CD4-positive, alpha-beta T cell treated with Interferon alpha-2 for 1 hour (primary cell): ENCODE measurements at places on chromosomes 1 and 21.

DNA sequence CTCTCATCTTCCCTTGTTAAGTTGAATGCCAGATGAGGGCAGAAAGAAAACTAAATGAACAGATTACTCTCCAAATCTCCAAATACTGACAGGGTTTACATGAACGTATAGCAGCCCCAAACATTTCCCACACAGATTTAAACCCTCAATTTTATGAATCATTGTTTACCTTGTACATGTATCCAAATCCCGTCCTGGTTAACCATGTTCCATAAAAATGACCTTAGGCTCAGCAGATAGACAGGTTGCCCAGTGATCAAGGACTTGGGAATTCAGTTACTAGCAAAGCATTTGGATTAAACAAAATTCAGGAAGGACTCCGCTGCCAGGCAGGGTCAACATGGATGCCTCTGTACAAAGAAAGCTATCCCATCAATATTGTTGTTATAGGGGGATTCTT lies 213.5 kb downstream of the GPATCH2 start:
- no peak for DNase-seq

GRCh38 chr21:37452227-37452626 lies 85.7 kb downstream of the DYRK1A start:
- no peak for DNase-seq

DNA sequence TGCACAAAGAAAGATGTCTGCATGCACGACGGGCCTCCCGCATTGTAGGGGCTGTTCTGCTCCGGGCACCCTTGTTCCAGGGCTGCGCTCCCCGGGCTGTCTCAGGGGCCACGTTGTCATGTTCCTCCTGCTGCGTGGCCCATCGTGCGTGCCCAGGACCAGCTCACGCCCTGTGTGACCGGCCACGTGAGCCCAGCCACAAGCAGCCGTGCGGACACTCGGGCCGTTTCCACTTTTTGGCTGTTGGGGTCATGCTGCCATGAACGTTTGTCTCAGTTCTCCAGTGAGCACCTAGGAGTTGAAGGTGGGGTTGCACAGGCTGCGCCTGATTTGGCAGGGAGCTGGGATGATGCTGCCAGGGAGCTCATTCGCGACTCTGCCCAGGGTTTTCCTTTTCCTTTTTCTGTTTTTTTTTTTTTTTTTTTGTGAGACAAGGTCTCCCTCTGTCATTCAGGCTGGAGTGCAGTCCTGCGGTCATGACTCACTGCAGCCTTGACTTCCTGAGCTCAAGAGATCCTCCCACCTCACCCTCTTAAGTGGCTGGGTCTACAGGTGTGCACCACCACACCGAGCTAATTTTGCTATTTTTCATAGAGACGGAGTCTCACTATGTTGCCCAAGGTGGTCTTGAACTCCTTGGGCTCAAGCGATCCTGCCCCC lies 17.4 kb downstream of the PDXK start:
- no peak for DNase-seq

DNA sequence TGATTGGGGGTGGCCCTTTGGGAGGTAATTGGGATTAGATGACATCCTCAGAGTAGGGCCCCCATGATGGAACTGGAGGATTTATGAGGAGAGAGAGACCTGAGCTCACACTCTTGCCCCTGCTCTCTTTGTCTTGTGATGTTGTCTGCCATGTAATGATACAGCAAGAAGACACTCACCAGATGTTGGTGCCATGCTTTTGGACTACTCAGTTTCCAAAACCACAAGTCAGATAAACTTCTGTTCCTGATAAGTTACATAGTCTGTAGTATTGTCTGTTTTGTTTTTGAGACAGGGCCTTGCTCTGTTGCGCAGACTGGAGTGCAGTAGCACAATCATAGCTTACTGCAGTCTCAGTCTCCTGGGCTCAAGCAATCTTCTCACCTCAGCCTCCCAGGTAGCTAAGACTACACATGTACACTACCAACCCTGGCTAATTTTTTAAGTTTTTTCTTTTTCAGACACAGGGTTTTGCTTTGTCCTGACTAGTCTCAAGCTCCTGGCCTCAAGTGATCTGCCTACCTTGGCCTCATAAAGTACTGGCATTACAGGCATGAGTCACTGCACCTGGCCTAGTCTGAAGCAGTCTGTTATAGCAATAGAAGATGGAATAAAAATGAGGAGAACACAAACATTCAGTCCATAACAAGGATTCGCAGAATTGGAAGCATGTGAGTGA lies 115.0 kb upstream of the GALNT2 start:
- DNase-seq = no peak

DNA sequence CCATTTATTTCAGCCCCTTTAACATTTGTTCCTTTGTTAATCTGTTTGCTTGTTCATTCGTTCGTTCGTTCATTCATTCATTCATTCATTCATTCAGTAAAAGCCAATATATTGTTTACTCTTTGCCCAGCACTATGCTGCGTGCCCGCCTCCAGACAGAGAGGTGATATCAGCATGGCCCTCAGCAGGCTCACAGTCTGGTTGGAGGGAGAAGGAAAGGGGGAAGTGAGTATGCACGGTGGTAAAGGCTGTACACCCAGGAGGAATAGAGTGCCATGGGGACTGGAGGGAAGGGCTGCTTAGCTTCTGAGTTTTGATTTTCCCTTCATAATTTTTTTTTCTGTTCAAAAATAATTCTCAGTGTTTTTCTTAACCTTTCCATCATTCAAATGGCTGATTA lies 144.7 kb downstream of the NOS1AP start:
- DNase-seq = no peak

- DNase-seq = no peak
Measured at GRCh38 chr1:77040826-77041225, 173.5 kb downstream of the ST6GALNAC5 start.

- DNase-seq = no peak
Measured at GRCh38 chr1:94182191-94182590, 55.2 kb downstream of the ARHGAP29 start.

DNA sequence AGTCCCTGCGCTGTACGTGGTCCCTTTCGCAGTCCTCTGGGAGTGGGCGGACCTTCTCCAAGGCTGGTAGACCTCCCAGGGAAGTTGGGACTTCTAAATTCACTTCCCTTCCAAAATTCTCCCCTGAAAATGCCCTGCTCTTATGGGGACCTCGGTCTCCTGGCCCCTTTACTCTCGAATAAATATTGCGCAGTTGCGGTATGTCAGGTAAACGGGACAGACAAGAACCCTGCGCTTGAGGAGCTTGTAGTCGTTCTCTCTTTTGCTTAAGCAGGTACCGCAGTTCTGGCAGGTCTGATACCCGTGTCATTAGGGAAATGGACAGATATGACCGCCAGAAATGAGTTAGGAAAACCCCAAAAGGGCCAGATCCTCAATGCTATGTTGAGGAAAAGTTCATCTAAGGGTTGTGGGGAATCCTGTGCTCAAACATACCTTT lies 561 bp downstream of the KIF2C start:
- no peak for DNase-seq

DNA sequence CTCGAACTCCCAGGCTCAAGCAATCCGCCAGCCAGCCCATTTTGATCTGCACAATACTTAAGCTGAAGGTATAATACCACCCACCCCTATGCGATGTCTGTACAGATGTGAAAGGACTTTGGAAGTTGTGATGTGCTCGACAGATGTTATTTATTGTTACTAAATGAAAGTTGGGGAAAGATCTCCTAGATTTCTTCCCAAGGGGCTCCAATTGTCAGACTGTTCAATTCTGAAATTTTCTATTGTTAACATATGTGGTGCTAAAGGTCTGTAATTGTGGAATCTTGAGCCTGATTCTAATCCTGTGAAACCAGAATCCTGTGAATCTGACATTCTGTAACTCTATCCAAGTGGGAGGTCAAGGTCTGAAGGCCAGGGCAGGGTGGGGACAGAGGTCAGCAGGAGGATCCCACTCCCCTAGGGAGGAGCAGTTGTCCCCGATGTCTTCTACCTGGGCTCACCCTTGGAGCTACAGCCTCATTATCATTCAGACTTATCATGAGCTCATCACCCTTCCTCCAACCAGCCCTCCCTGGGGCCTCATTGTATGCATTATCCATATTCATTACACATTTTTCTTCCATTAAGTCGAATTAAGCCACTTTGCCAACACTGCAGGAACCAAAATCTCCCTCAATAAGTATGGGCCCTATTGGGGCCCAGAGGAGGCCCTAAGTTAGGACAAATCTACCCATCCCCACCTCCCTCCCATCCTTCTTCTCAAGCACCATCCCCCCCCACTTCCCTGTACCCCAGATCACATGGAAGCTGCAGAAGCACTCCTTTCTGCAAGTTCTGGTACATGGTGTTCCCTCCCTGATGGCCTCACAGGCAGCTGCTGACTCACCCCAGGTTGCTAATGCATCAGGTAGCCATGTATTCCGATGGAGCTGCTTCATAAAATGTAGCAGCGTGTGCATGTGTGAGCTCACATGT lies 32.3 kb downstream of the SHISAL2A start:
- no peak for DNase-seq

- DNase-seq = no peak
Measured at GRCh38 chr1:245045087-245045881, 109.5 kb upstream of the KIF26B start.

- no peak for DNase-seq
Measured at GRCh38 chr1:5572794-5573193, 419.4 kb downstream of the NPHP4 start.

DNA sequence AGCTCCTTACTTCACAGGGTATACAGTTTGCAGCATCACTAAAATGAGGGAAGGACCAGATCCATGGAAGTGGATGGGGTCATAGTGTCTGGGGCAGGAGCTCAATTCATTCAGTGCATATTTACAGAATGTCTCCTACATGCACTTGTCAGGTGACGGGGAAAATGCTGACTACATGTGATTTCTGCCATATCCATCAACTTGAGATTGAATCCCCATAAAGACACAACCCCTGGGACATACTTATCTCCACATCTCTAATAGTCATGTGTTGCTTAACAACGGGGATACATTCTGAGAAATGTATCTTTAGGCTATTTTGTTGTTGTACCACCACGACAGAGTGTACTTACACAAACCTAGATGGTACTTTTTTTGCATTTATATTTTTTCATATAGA lies 12.0 kb downstream of the RWDD2B start:
- no peak for DNase-seq

GRCh38 chr1:202952818-202953217 lies 5.3 kb downstream of the ADIPOR1 start:
- peak; percentile 61 for DNase-seq
